Suppressor macrophage treated with lipopolysaccharide for 1 hour (primary cell): ENCODE measurements at places on chromosomes 5 and 9.

DNA sequence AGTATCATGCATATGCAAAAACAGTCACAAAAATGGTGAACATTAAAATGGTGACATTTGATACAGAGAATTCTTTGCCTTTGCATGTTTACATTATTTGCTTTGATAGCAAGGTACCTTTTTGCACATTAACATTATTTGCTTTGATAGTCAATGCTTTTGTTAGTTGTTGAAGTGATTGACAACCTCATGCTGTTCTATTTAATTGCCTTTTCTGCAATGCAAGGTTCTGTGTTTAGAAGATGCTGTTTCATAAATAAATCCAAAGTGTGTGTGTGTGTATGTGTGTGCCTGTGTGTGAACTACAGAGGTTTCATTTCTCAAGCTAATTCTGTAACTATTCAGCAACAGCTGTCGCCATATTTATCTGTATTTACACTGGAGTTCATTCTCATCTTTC lies 668.7 kb downstream of the NR2F1-AS1 start:
- DNase-seq, result no peak

DNA sequence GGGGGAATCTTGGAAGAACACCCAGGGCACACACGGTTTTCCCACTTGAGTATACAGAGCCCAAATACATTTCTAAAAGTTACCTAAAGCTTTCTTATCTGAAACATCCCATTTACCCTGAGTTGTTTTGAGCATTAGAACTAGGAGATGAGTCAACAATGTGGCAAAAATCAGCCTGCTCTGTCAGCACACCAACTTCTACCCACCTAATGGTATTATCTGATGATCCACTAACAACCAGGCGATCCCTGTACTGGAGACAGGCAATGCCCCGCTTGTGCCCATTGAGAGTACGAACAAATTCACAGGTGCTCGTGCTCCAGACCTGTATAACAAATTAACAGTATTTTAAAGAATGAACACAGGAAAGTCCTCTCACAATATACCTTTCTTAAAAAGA lies 87.0 kb downstream of the SMIM23 start:
- no peak for DNase-seq

- DNase-seq, result no peak
These were observed 590.9 kb downstream of the CAAP1 start for GRCh38 chr9:26301659-26302058.

GRCh38 chr9:115786321-115786720 lies 367.3 kb upstream of the PAPPA start:
- DNase-seq, result no peak

DNA sequence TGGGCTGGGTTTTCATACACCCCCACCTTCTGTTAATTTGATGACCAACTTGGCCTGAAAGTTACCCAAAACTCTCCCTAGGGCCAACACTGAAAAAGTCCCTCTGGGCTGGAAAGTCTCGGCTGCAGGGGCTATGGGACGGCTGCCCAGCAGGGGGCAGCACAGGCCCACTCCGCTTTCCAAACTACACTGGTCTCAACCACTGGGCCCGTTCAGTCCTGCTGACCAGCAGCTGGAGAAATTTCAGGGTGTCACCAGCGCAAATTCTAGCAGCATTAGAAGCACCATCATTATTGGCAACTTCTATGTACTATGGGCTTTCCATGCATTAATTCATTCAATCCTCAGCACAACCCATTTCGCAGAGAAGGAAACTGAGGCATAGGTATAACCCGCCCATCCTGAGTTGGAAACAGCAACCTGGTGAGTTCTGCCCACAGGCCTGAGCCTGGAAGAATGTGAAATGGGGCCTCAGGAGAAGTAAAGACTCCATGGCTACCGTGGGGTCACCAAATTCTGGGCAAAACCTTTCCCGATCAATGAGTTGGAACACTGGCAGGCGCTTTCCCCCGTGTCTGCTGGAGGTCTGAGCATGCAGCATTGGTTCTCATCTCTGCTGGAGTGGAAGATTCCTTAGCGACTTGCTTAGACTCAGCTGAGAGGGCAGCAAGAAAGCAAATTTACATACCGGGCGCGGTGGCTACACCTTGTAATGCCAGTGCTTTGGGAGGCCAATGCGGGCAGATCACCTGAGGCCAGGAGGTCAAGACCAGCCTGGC lies 9.7 kb downstream of the ORM2 start:
- peak; percentile 82 for DNase-seq

GRCh38 chr5:65024681-65025080 lies 256.0 kb downstream of the CWC27 start:
- DNase-seq, result no peak

DNA sequence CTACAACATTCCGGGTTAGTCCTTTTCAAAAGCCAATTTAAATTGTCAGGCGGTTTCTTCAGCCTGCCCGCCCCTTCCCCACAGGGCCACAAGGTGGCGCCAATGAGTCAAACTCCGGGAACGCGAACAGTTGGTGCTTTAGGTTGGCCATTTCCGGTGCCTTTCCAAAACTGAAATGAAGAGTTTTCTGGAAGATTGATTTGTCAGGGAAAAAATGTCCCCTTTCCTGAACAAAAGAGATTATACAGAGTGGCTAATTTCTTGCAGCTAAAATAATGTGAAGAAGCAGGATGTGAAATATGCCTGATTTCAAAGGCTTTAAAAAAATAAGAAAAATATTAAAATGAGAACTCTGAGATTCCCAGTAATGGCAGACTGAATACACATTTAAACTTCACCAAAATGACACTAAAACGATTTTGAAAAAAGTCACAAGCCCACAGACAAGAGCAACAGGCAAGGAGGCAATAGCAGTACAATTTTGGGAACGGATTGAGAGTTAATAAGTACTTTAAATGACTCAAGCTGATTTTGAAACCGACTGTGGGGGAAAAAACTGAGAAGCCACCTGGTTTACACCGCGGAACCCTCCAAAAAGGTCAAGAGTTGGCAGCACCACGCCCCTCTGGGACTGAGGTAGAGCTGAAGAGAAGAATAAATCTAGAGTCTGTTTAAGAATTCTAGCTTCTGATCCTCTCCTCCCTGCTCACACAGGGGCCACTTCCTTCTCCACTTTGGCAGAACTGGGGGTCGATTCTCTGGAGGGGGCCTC lies 45.7 kb downstream of the SLC46A2 start:
- peak; percentile 88 for DNase-seq

- no peak for DNase-seq
These were observed 53.1 kb upstream of the ANKRD55 start for GRCh38 chr5:56286015-56286884.

DNA sequence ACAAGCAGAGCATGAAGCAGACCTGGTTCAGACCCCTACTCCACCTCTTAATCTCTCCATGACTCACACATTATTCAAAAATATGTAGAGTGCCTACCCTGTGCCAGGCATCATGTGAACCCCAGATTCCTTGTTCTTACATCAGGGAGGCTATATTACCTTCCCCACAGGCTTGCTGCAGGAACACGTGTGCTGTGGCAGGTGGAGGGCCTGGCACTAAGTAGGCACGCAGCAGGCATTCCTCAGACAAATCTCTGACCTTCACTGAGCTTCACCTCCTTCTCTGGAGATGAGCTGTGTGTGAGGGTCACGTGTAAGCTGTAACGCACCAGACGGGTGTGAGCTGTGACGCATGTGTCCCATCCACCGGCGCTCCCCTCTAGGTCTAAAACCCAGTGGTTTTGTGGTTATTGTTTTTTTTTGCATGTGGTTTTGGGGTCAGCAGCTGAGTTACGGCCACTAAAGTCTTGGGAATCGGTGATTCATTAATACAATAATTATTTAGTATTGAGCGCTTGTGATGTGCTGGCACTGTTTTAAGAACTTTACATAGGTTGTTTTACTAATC lies 30.3 kb downstream of the ANGPTL2 start:
- DNase-seq, result no peak

- no peak for DNase-seq
These were observed 101.9 kb downstream of the FBXL7 start for GRCh38 chr5:15601853-15602252.

GRCh38 chr9:112377087-112377486 lies 2.8 kb upstream of the HSDL2 start:
- DNase-seq, result no peak

DNA sequence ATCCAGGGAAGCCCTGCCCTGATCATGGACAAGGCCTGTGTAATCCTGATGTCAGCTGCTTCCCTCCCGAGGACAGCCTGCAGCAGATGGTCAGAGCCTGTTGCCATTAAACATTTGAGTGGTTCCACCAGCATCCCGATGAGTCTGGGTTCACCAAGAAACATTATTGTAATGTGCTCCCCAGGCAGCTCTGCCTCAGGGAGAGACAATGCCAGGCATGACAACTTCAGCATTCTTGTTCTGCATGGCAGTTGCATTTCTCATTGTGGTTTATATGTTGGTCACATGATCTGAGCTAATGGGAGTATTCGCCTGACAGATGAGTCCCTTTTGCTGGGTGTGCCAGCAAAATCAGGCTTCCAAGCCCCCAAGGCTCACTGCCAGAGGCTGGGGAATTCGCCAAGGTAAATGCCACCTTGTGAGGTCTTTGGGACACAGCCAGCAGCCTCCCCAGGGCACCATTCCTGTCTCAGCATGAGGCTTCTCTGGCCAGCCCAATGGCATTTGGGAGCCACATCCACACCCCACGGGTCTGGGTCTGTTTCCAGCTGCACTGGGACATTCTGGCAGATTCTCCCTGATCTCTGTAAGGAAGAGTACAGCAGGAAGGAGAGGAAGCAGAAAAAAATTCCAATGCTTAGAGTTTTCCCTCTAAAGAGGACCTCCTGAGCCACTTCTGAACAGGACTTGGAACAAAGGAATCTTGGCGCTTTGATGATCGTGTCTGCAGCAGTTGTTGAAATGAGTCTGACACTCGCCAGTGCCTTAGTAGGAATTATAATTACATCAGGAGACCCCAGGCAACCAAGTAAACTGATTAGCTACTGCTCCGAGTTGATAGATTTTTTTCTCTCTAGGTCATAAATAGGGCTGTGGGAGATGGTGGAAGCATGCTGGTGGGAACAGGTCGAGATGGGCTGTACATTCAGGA lies 18.7 kb downstream of the KCNIP1 start:
- DNase-seq, result peak; percentile 65

- peak; percentile 33 for DNase-seq
These were observed 10.0 kb upstream of the CAST start for GRCh38 chr5:96651948-96652753.

GRCh38 chr9:123745451-123745850 lies 184.5 kb downstream of the DENND1A start:
- no peak for DNase-seq

DNA sequence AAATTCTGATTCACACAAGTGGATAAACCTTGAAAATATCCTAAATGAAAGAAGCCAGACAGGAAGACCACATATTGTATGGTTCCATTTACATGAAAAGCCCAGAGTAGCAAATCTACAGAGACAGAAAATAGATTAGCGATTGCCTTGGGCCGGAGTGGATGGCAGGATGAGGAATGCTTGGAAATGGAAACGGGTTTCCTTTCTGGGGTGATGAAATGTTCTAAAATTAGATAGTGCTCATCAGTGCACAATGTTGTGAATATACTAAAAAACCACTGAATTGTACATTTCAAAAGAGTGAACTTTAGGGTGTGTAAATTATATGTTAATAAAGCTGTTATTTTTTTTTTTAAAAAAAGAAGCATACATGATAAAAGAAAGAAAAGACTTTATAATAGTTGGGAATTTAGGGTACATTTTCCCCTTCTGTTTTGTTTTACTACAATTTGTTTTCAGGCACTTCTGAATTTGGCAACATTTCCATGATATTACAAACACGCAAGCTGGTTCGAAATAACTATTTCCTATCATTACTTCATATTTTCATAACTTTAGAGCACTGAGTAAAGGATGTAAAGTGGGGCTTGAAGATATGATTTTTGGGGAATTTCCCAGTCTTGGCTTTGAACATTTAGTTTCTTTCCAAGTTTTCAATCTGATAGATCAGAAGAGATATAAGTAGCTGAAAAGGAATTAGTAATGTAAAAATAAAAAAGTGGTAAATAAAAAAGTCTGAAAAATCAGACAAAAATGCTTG lies 23.9 kb downstream of the SLC35A4 start:
- DNase-seq, result peak; percentile 84

DNA sequence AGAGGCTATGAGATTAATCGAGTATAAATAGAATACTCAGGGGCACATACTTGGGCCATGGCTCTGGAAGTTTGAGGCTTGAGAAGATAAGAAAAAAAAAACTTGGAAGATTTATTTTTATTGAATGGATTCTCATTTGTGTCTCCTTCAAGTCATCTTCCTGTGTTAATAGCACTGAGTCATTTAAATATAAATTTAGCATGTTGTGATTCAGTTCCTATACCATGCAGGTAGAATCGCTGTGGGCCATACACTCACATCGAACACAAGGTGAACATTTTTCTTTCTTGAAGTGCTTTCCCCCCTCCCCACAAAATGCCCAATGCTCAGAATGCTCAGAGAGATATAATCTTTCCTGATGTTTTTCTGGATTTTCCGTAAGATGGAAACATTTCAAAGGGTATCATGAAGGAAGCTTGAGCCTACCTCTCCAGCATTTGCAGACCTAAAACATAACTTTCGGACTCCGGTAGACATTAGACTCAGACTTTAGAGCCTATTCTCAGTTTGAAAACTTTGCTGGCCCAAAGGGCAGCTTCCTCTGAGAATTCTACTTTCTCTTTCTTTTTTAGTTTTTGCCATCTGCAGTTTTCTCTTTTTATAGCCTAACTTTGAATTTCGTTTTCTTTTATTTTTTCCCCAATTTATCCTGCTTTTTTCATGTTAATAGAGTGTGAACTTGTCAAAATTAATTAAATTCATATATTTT lies 737.6 kb upstream of the NUDT12 start:
- no peak for DNase-seq

GRCh38 chr5:113607361-113607760 lies 93.9 kb downstream of the YTHDC2 start:
- no peak for DNase-seq

GRCh38 chr5:19751326-19751725 lies 236.7 kb downstream of the CDH18 start:
- DNase-seq, result no peak

- no peak for DNase-seq
These were observed 5.0 kb upstream of the DAPK1 start for GRCh38 chr9:87492642-87493041.

GRCh38 chr9:96450613-96451528 lies 902 bp downstream of the HABP4 start:
- peak; percentile 20 for DNase-seq

GRCh38 chr5:72647806-72648205 lies 140.6 kb upstream of the ZNF366 start:
- no peak for DNase-seq
